Hematopoietic multipotent progenitor cell (in vitro differentiated cells): ENCODE measurements at places on chromosomes 2 and 18.
A peak's percentile ranks its signal among the peaks of the same experiment; 100 is the strongest.

DNA sequence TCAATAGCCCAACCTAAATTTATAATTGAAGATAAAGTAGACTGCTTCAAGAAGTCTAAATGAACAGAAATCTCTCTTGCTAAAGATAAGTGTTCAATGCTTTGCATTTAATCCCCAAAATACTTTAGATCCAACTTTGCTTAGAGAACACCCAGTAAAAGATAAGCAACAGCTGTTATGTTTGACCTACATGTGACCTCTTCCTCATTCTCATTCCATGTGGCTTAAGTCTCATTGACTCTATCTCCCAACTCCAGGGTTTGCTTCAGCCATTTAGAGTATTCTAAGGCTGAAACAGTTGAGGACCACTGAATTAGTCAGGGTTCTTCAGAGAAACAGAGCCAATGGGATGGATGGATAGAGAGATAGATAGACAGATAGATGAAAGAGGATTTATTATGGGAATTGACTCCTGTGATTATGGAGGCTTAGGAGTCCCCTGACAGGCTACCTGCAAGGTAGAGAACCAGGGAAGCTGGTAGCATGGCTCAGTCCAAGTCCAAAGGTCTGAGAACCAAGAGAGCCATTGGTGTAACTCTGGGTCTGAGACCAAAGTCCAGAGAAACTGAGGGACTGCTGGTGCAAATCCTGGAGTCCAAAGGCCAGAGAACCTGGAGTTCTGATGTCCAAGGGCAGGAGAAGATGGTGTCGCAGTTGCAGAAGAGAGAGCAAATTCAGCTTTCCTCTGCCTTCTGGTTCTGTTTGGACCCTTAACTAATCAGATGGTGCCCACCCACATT, 32.1 kb downstream of the CRYGD start:
- no peak for DNase-seq

DNA sequence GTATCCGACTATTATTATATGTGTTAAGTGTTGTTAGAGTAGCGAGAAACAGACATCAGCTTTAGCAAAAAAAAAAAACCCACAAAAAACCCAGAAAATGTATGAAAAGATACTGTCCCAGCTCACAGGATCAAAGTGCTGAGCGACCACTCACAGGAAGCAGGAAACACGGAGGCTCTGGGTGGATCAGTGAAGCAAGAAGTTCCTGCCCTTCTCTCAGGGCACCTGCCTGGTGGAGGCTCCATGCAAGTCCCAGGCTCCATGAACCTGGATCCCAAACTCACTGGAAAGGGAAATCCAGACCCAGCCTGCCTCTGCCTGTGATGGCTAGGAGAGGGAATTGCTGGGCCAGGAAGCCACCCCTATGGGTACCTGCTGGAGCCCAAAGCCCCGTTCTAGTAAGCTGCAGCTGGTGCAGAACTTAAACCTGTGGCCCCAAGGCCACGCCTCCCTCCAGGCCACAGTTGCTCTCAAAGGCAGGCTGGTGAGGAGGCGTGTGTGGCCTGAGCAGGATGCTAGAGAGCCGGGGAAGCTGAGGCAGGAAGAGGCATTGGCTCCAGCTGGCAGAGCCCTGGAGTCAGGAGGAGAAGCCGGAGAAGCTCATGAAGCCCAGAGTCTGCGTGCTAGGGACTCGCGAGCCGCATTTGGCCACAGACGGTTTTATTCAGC, 63.5 kb upstream of the TAF1B start:
- DNase-seq = no peak

- no peak for DNase-seq
Measured at GRCh38 chr2:13034861-13035260, 318.1 kb downstream of the TRIB2 start.

GRCh38 chr2:155151472-155151871, 453.0 kb downstream of the KCNJ3 start:
- no peak for DNase-seq

DNA sequence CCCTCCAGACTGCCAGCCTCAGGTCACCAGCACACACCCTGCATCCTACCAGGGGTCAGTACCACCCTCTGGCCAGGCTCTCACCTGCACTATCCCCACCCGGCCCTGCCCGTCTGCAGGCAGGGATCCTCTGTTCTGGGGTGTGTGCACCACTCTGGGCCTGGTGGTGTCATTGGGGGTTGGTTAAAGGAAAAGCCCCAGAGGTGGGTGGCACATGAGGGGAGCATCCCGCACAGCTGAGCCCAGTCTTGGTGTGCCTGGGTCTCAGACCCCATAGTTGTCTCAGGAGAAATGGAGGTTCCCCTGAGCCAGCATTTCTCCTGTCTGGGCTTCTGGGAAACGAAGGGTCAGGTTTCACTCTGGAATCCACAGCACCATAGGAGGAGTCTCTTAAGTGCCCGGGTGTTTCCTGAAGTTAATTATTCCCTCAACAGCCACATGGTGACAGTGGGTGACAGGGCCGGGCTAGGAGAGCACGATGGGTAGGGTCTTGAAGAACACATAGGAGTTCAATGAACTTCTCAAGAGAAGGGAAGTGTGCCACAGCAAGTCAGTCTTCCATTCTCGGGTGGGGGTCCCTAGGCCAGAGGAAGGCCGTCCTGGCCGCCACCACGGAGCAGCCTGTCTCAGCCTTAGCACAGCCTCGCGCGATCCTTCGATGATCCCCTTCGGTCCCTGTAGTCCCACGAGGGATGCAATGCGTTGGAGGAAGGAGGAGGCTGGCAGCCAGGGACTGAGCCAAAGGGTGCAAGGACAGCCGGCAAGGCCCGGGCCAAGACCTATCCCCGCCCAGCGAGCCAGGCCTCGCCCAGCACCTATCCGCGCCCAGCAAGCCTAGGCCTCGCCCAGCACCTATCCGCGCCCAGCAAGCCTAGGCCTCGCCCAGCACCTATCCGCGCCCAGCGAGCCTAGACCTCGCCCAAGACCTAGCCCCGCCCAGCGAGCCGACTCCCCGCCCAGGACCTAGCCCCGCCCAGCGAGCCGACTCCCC, 1.1 kb upstream of the FARP2 start:
- DNase-seq = peak; percentile 14

GRCh38 chr2:109237792-109238191, 108.8 kb downstream of the SH3RF3 start:
- no peak for DNase-seq

DNA sequence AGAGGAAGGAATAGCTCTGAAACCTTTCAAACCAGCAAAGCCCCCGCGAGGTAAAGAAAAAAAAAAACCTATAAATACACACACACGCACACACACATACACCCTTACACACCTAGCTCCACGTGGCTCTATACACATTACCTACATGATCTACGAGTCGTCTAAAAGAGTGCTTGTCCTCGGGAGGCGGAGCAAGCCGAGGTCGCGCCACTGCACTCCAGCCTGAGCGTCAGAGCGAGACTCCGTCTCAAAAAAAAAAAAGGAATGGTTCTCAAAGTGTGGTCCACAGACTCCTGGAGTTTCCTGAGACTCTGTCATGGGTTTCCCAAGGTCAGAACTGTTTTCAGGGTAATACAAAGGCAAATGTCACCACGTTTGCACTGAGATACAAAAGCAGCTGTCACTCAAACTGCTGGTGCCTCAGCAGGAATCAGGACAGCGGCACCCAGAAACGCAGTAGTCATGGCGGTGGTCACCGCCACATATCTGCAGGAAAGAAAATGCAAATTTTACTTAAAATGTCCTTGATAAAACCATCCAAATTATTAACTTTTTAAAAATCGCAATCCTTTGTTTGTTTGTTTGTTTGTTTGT, 130.0 kb upstream of the GPC1 start:
- DNase-seq = no peak

GRCh38 chr18:28690836-28691495, 514.0 kb upstream of the CDH2 start:
- no peak for DNase-seq

DNA sequence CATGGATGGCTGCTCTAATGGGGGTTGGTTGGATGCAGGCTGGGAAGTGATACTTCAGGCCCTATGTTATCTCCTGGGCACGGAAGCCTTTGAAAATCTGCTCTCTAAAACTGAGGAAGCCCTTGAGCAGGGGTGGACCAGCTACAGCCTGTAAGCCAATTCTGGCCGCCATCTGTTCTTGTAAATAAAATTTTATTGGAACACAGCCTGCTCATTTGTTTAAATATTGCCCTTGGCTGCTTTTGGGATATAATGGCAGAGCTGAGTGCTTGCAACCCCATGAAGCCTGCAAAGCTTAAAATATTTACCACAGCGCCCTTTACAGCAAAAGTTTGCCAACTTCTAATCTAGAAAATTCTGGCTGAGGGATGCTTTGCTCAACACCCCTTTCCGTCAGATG, 11.9 kb upstream of the IGFBP2 start:
- no peak for DNase-seq

DNA sequence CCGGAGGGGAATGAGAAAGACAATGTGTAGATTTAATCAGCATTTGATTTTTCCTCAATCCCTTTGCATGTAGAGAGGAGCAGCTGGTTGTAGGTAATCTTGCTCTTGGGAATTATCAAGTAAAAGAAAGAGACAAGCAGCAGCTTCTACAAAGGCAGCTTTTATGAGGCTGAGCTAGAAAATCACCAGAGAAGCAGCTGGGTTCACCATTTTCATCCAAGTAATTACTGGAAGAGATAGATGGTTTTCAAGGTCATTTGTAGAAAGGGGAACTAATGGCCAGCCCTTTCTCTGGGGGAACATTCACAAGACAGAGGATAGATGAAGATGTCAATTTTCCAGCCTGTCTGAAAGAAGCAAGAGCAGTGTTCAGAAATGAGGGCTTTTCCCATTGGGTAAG, 113.0 kb downstream of the RND3 start:
- no peak for DNase-seq

DNA sequence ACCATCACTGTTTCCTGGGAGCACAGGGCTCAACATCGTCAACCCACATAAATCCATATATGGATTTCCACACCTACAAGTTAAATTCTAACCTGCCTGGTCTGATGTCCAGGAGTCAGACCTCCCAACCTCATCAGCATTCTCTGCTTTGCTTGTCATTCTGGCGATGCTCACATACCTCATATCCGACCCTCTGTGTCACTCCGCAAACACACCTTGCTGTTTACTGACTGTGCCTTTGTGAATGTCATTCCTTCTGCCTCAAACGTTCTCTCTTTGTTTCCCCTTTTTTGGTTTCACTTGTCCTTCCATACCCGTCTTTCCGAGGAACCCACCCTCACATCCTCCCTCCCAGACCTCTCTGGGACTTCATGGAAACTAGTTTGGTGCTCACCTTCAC, 187.1 kb downstream of the ACTR3 start:
- no peak for DNase-seq

DNA sequence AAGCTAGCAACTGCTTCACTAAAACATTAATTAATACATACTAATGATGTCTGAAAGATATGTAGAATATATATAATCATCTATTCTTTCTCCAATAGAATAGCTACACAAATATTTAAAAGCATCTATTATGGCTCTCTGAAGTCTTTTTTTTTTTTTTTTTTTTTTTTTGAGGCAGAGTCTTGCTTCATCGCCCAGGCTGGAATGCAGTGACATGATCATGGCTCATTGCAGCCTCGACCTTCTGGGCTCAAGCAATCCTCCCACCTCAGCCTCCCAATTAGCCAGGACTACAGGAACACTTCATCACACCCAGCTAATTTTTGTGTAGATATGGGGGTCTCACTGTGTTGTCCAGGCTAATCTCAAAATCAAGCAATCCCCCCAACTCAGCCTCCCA, 120.4 kb upstream of the KYNU start:
- DNase-seq = no peak

DNA sequence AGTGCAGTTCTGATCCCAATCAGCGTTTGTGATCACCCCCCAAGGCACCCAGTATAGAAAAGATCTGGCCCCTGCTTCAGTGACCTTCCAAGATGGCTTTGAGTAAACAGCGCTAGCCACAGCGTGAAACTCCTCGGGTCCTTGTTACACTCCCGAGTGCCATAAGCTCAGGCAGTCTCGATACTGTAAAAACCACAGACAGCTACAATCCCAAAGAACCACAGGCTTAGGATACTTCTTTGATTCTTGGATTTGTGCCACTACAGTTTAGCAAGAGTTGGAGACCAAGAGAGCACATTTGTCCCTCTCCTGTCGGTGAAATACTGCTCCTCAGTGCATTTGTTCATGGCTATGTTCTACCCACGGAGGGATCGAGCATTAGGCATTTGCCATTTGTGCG, 352.5 kb upstream of the ZNF521 start:
- DNase-seq = no peak
